Right renal cortex interstitium (tissue), 3 donors: ENCODE measurements at places on chromosomes 2 and 18.

DNA sequence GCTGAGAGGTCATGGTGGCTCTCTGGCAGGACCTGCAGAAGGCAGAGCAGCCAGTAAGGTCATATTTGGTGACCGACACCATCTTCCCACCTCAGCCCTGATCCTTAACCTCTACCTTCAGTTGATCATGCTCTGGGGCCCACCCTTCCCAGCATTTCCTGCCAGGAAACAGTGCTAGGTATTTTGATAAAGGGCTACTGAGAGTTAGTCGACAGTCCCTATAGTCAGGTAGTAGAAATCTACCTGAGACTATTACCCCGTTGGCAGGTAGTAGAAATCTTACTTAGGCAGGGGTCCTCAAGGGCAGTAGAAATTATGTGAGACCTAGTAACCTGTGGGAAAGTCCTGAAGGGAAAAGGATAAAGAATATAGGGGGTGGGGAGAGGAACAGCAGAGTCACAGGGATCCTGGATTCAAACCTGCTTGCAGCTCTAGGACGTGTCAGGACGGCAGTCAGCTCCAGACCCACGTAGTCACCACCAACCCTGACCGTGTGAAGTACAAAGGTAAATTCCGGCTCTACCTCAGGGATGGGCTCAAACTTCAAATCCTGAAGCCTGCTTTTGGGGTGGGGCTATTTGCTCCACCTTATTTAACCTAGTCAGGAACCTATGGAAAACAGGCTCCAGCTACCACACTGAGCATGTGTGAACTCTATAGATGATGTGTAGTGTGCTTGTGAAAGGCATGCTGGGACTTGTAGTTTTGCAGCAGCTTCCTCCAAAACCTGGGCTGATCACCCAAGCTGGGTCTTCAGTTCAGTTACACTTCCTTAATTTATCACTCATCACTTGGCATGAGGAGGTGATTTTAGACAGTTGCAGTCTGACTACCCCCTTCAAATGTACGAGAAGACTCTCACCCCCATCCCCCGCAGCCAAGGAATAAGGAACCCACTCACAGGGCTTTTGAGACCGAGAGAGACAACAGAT lies at the start of gene DQX1:
Gene DQX1 (minus strand): TSS at position 515 of the 932 bp plus-strand sequence. CDS start 502 bp downstream, at position 13.
- DNase-seq = no peak

GRCh38 chr2:65536596-65536995 lies 104.2 kb upstream of the SPRED2 start:
- no peak for DNase-seq

- no peak for DNase-seq
Observed at GRCh38 chr2:199770716-199771115, 80.3 kb downstream of the FTCDNL1 start.

DNA sequence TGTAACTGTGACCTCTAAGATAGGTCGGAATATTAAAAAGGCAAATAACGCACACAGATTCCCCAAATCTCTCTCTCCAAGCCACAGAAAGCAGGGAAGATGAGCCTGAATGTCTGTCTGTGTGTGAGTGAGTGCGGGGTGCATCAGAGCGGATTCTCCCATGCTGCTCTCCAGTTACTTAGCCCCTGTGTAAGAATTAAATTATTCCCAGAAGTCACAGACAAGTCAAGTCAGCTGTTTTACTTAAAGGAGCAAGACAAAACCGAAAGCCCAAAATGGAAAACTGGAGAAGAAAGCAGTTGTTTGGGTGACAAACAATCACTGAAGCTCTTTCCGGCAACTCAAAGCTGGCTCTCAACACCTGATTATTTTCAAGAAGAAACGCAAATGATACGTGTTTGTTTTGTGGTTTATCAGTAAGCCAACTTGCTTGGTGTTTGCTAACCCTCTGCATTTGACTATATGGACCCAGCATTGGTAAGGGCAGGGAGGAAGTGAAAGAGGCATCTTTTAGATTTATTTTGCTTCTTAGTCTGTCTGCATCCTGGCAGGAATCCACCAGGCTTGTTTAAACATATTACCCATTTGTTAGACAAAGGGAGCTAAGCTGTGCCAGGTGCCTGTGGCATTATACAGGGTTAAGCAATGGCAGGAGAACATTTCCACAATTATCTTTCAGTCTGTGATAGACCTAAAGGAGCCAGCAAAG lies 121.5 kb upstream of the CREB1 start:
- no peak for DNase-seq

GRCh38 chr2:140363131-140363530 lies 1582.9 kb upstream of the NXPH2 start:
- DNase-seq = no peak

- no peak for DNase-seq
Observed at GRCh38 chr2:149577269-149577668, 10.3 kb downstream of the MMADHC start.

- no peak for DNase-seq
Observed at GRCh38 chr2:8462899-8463648, 218.8 kb upstream of the ID2 start.

GRCh38 chr2:205311201-205311600 lies 371.1 kb upstream of the NRP2 start:
- no peak for DNase-seq

DNA sequence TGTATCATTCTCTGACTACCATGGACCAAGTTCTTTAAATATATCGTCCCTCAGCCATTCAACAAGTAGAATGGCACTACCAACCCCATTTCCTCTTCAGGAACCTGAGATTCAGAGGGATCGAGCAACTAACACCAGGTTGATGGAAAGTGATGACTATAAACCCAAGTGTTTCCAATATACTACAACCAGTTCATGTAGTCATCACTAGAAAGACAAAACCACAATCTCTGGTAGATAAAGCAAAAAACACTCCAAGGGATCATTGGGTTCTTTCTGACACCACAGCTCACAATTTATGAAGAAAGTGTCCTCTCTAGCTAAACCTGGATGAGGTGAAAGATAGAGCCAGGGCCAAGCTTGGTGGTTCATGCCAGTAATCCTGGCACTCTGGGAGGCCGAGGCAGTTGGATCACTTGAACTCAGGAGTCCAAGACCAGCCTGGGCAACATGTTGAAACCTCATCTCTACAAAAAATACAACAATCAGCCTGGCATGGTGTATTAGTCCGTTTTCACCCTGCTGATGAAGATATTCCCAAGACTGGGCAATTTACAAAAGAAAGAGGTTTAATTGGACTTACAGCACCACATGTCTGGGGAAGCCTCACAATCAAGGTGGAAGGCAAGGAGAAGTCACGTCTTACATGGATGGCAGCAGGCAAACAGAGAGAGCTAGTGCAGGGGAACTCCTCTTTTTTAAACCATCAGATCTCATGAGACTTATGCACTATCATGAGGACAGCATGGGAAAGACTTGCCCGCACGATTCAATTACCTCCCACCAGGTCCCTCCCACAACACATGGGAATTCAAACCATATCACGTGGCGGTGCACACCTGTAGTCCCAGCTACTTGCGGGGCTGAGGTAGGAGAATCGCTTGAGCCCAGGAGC lies 2.2 kb downstream of the CD226 start:
- DNase-seq = no peak

DNA sequence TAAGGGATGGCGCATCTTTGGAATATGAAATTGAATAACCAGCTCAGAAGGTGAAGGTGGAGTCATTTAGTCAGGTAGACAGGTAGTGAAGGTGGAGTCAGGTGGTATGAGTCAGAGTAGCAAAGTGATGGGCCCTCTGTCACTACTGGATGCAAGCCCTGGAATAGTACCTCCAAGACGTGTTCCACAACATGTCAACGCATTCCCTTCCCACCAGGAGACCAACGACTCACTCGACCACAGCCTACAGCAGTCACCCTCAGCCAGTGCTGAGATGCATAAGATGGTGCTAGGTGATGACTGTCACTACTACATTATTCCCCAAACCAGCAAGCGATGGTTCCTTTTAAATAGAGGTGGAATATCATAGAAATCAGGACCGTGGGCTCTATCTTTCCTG lies 6.8 kb downstream of the CPLX4 start:
- no peak for DNase-seq

GRCh38 chr18:79965119-79965902 lies 868 bp downstream of the HSBP1L1 start:
- DNase-seq = no peak

DNA sequence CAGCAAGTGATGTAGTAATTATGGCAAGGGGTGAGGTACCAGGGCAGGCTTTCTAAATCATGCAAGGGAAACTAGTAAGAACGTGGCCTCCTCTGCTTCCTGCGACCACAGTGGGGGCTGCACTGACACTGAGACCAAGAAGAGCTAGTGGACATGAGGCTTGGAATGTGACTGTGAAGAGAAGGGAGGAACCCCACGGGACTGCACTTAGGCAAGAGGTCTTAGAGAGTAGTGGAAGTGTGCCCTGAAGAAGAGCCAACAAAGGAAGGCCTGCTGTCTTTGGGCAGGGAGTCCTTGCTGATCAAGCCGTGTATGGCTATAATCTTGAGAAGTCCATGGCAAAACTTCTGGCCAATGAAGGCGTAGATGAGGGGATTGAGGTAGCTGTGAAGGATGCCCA lies 8.9 kb upstream of the RUFY4 start:
- no peak for DNase-seq

GRCh38 chr18:75880925-75881504 lies 453.5 kb upstream of the SMIM21 start:
- no peak for DNase-seq

GRCh38 chr2:215567504-215567903 lies 131.6 kb upstream of the FN1 start:
- DNase-seq = no peak
